Activated CD4-positive, CD25-positive, alpha-beta regulatory T cell (primary cell): ENCODE measurements at places on chromosomes 5 and 9.

DNA sequence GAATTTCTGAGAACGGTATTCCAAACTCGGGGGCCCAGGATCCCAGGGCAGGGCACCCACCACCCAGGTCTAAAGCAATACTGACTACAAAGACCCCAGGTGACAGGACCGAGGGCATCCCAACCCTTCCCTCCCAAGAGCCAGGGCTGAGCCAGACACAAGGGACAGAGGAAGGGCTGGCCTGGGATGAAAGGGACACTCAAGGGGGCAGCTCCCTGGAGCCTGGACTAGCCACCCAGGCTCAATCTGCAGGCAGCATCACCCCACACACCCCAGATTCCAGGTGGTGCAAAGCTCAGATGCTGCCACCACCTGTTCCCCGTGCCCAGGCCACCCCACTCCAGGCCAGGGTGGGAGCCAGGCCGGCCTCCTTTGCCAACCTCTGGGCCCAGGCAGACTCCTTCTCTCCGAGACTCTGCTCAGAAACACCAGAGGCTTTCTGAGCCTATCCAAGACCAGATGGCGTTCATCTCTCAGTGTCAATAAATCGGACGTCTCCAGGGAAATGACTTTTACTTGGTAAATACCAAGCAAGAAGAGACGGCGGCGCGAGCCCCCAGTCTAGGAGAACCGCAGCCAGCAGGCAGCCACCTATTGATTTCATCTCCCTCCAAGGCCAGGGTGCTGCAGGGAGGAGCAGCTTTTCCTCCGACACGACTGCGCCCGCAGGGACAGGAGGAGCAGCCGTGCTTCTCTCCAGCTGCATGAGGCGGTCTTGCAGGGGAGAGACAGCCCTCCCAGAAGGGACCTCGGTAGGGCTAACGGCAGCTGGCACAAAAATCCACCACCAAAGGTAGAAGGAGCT is 94.1 kb upstream of the ADAMTS2 start:
- no peak for DNase-seq

- DNase-seq = no peak
Measured at GRCh38 chr9:73079326-73079725, 72.3 kb upstream of the ANXA1 start.

DNA sequence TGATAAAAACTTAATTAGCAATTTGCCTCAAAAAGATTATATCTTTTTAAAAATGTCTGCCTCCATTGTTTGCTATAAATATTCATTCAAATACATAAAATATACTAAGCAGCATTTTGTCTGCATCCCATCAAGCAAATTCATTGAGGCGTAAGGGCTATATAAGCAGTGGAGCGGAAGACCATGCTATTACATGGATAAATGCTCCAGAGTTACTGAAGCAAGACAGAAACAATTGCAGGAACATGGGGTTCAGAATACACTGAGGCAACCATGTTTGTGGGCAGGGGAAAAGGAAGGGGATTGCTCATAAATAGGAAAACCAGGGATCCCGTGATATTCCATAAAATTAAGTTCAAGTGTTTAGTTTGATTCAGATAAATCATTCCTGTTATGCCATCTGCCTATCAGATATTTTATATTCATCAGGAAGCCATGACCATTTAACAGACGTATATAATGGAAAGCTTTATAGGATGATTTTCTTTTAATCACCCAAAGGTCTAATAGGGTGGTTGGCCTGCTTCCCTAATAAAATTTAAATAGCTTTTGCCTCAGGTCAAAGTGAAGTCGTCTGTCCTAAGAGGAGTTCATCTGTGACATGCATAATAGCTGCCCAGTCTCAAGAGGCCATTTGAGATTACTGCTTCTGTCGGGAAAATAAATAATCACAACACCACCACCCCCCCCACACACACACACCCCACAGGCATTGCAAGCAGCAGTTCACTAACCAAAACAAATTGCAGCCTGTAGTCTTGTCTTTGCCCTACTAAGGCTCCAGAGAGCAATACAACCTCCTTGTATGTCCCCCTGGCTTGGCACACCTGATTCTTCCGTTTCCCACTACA is 105.2 kb downstream of the RASEF start:
- DNase-seq = no peak

DNA sequence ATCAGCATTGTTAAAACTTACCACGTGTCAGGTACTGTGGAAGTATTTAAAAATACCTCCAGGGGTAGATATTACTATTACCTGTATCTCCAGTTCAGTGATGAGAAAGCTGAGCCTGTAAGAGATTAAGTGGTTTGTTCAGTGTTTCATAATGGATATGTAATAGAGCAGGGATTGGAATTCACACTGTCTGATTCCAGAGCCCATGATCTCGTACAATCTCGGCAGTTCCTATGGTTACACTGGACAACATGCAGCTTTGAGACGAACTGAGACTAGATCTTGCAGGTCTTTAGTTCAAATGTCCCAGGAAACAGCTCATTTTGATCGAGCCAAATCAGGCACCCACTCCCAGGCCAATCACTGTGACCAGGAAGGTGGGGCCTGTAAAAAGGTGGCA is 8.8 kb upstream of the RASGRF2 start:
- DNase-seq = no peak

DNA sequence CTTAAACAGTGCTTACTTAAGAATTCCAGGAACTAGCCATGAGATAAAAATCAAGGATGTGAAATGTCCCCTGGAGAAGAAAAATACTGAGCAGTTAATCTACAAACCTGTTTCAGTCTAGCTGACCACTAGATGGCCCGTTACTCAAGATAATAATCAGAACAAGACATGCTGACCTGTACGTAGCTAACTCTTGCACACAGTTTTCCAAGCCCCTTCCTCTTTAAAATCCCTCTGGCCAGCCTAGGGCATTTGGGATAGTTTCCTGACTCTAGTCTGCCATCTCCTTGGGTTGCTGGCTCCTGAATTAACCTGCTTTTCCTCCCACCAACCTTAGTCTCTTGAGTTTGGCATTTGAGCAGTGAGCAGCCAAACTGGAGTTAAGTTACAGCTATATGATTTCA is 59.2 kb upstream of the TRAF1 start:
- no peak for DNase-seq

- DNase-seq = no peak
Measured at GRCh38 chr9:36250079-36250478, 8.2 kb downstream of the GNE start.

GRCh38 chr5:108557686-108558085 is 175.8 kb upstream of the FBXL17 start:
- DNase-seq = no peak

DNA sequence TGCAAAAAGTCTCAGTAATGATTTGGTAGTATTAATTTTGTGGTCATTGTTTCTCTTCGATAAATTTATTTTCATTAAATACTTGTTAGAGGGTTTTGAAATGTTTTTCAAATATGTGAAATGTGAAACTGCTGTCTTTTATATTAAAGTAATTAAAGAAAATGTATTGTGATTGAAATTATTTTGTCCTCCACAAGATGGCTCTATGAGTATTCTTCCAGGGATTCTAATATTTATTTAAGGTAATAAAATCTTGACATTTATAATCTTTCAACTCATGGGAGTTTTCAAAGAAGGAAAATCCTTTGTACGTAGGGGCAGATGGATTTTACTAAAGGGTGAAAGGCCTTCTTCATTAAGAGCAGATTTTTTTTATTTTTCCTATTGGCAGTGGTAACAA is 19.3 kb downstream of the ISOC1 start:
- DNase-seq = no peak

DNA sequence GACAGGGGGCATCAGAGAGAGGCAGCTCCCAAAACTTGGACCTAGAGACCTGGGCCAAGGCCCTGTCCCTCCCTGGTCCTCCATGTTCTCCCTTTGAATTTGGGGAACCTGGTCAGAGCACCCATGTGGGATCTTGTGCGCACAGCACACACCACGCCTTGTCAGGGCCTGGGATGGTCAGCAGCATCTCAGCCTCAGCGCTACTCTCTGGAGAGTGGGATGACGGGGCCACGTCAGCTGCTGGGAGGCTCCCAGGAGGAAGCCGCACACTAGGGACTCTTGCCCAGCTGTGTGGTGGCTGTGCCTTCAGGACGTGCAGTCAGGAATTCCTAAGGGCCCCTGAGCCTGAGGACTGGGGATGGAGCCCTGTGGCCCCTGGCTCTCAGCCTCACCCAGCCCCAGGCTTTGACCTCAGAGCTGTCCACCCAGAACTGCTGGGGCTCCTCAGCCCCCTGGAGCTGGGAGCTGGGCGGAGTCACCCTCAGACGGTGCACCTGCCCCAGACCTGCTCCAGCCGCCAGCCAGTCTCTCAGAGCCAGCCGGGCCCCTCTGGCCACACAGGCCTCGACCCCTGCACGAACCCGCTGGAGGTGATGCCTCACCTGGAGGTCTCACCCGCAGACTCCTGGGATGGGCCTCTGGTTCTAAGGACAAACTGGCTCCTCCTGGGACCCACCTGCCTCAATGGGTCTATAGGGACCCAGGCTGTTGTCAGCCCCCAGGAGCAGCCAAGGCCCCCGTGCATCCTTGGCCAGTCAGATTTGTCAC is 38.3 kb upstream of the EGFL7 start:
- no peak for DNase-seq

- no peak for DNase-seq
Measured at GRCh38 chr9:113978725-113979342, 99.3 kb downstream of the AMBP start.

DNA sequence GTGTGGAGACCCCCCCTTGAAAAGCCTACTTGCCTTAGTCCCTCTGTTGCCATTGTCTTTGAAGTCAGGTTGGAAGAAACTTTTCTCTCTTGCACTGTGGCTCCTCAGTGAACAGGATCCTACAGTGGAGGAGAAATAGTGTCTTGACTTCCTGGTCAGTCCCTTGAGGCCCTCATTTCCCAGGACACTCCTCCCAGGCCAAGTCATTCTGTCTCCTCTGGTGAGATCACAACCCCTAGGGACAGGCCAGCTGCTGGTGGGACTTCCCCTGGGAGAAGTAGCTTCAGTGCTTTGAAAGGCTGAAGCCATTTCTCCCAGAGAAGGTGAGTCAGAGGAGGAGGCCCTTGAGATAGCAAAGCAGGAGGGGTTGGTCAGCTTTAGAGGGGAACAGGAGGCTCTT is 10.1 kb upstream of the GRIA1 start:
- no peak for DNase-seq

DNA sequence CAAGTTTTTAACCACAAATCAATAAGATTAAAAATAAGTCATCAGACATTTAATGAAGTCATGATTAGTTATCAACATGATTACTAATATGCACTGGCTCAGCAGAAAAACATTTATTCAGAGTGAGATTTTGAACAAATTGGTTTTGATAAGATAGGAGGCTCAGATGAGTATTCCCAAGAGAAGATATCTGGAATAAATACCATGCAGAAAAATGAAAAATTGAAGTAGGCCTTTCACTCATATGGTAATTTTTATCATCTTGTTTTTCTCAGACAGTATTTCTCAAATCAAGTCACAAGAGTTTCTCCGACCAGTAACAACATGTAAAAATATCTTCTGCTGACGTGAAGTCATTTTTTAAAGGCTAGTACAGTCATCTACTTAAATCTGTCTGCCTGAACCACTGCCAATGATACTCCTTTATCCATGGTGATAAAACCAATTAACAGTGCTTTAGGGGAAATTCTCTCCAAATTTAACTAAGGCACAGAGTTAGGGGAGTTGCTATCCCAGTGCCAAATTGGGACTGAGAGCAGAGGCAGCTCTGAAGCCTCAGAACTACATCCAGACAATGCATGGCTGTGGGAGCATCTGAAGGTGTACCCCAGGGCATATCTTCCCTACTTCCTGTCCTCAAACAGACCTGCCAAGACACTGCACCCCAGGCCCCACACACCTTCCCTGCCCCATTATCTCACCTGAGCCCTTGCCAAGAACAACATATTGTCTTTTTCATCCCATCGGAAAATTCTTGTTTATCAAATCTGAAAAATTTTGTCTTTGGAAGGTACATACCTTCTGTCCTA is 105.5 kb upstream of the TSLP start:
- DNase-seq = no peak

DNA sequence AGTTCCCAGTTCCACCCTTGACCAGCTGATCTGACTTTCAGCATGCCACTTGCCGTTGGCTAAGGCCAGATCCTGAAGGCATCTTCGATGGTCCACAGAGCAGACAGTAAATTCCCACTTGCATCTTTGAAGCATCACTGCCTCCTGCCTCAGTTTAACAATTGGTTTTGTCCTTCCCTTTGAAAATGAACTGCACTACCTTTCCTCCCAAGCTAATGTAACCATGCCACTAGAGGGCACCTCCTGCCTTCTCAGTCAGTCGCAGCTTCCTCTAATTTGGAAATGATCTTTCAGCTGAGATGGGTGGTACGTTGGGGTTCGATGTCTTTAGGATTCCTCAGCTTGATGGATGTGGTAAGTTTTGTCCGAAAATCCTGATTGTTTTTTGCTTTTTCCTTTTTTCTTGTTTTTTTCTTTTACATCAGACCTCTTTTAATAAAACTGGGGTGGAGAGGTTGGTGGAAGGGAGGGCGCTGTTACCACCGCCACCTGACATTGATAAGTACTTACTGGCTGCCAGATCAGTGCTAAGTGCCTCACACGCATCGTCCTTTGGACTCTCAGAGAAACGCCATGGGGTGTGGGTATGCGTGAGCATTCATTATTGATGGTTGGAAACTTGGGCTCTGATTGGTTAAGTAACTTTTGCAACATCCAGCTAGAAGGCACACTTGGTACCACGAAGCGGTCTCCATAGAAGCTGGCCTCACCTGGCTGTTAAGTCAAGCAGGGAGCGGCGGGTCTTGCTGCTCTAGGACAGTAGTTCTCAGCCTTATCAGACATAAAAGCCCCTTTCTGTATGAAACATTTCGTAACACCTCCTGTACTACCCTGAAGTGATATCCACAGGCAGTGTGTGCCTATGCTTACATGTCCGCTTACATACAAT is 16.9 kb downstream of the PTTG1 start:
- DNase-seq = peak; percentile 35

GRCh38 chr9:123329329-123329955 is 26.6 kb upstream of the CRB2 start:
- no peak for DNase-seq

- DNase-seq = no peak
Measured at GRCh38 chr5:128407944-128408343, 130.1 kb downstream of the FBN2 start.

DNA sequence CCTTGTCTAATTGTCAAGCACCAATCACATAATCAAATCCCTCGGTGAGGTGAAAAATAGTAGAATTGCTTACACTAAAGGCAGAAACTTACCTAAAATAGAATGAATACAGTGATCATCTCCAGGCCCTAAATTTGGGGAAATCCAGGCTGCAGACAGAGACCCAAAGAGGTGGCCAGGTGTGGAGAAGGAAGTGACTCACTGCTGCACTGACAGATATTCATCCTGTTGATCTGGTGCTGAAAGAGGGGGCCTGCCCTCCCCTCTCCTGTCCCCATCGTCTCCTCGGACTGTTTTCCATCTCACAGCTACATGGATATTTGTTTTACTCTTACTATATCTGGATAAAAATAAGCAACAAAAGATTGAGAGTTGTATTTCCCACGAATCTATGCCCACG is 15.9 kb downstream of the OR2Y1 start:
- DNase-seq = no peak

- no peak for DNase-seq
Measured at GRCh38 chr5:65394087-65394486, 87.6 kb downstream of the ADAMTS6 start.

GRCh38 chr5:174063082-174063756 is 17.7 kb downstream of the NSG2 start:
- DNase-seq = no peak
